ENCODE measurements at places on chromosomes 1 and 21.
A peak's percentile ranks its signal among the peaks of the same experiment; 100 is the strongest.

GRCh38 chr1:235011064-235011598, 117.5 kb downstream of the TOMM20 start:
- peak; percentile 81 for DNase-seq

DNA sequence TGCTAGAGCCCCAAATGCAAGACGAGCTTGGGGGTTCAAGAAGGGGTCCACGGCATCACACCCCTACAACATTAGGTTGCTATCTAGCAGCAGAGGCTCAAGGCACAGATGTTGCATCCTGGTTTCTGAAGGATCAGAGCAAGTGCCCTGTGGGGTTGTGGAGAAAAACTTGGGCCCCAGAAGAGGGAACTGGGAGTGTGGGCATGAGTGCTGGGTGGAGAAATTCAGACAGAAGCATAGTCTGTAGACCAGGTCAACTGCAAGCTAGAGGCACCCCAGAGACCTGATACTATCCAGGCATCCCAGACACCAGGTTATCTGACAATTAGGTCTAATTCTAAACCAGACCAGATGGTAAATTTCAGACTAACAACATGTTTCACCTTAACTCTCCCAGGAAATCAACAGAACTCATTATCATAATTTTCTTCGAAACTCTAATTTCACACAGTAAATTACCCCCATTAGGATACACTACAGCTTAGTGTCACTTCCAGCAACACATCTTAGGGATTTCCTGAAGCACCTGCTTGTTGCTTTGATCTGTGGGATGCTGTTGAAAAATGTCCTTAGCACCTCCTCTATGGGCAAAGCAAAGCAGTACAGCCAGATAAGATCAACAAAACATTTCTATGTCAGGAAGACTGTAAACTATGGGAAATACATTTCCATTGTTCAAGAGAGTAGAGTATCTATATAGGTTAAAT, 179.3 kb downstream of the VAV3 start:
- DNase-seq = no peak

DNA sequence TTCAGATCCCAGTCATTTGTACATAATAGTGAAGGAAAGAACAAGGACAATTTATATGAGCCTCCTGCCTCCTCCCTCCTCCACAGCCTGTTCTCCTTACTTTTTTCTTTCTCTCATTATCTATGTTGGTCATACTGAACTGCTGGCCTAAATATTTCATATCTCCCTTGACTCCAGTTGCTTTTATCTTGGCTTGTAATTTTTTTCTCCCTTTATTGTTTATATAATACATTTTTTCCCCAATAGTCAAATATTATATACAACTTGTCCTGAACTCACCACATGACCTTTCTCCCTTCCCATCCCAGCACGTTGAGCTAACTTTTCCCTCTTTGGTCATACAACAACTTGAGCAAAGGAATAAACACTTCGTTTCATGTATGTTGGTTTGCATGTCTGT, 752.1 kb downstream of the LTN1 start:
- no peak for DNase-seq

- no peak for DNase-seq
Measured at GRCh38 chr1:82299056-82299455, 498.3 kb downstream of the ADGRL2 start.

GRCh38 chr1:79197421-79197820, 190.9 kb upstream of the ADGRL4 start:
- DNase-seq = no peak

GRCh38 chr1:200373811-200374231, 36.0 kb downstream of the ZNF281 start:
- DNase-seq = no peak

GRCh38 chr1:31659889-31660288, 15.2 kb upstream of the PEF1 start:
- DNase-seq = no peak

GRCh38 chr1:87683196-87683956, 354.7 kb downstream of the LMO4 start:
- no peak for DNase-seq

- no peak for DNase-seq
Measured at GRCh38 chr1:29756901-29757725, 520.8 kb downstream of the PTPRU start.

- DNase-seq = no peak
Measured at GRCh38 chr1:200034262-200034557, 6.7 kb downstream of the NR5A2 start.

DNA sequence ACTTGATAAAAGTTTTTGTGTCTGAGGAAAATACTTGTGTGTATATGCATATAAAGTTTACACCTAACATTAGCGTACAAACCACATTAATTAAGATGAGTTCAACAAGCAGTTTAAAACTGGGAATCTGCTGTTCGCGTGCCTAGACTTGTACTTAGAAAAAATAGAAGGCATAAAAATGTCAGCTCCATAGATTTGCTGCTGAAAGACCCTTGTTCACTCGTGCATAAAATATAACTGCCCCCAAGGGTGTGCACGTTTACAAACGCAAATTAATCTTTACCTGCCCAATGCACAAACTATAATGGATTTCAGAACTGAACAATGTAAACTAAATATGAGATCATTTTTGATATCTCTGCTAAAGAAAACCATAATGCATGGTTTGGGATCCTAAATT, 392.3 kb upstream of the ADGRL2 start:
- DNase-seq = no peak

DNA sequence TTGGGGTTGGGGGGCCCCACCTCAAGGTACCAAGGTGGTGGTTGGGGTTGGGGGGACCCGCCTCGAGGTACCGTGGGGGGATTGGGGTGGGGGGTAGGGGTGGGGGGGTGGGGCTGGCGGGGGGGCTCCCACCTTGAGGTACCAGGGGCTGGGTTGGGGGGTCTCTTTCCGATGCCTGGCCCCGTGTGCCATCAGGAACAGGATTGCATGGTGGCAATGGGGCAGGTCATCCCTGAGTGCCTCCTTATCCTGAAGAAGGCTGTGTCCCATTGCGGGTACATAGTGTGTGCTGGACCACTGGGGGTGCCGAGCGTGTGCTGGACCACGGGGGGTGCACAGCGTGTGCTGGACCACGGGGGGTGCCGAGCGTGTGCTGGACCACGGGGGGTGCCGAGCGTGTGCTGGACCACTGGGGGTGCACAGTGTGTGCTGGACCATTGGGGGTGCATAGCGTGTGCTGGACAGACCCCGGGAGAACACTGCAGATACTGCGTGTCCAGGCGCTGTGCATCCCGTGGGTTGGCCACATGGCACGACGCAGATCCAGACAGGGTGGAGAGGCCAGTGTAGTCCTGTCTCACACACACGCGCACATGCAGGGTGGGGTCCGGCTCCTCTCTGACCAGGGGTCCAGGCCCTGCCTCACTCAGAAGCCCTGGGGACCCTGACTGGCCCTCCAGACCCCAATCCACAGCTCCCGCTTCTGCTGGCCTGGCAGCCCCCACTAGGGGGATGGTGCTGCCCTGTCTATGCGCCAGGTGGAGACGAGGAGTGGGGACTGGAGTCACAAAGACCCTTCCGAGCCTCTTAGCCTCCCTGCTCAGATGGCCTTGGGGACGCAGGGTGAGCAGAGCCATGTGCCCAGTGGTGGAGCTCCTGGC, 4.2 kb downstream of the SCNN1D start:
- no peak for DNase-seq

DNA sequence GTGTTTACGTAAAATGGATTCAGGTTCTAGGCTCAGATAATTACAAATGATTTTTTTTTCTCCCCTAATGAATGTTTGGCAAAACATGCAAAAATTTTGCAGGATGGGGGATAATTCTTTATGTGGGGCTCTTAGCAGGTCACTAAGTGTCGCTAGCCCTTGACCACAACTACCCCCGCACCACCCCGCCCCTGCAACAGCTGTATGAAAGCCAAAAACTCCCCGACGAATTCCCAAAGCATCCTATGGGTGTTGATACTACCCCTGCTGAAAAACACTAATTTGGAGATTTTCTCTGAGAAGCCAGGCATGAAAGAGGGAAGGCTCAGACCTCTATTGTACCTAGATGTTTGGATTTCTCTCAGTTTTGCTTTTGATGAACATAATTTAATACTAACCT, 243.0 kb downstream of the TRABD2B start:
- DNase-seq = no peak

GRCh38 chr1:106944721-106945120, 111.8 kb upstream of the PRMT6 start:
- no peak for DNase-seq

DNA sequence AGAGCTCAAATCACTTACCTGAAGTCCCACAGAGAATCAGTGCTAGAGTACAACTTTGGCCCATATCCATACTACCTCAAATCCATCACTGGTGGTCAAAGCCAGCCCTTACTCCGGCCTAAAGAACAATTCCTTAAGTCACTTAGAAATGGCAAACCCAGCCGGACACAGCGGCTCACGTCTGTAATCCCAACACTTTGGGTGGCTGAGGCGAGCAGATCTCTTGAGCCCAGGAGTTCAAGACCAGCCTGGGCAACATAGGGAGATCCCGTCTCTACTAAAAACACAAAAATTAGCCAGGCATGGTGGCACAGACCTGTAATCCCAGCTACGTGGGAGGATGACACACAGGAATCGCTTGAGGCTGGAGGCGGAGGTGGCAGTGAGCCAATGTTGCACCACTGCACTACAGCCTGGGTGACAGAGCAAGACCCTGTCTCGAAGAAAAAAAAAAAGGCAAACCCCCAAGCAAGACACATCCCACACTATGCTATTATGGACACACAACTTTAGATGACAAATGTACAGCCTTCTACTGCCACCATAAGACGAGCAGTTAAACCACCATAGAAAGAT, 24.0 kb downstream of the NPHP4 start:
- no peak for DNase-seq

DNA sequence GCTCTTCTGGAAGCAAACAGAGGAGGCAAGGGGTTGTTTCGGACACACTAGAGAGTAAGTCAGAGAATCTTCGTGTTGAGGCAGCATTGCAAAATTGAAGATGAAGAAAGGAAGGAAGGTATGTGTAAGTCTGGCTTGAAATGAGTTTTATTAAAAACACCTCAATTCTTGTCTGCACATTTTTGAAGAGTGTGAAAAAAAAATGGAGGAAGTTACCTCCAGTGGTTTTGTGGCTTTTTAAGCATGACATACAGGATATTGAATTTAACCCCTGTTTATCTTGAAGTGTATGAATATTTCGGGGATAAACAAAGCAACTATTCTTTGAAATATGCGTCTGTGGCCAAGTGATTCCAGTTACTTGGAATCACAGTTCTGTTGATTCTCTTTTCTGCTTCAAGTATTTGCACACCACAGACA, 203.2 kb upstream of the SGIP1 start:
- DNase-seq = no peak

DNA sequence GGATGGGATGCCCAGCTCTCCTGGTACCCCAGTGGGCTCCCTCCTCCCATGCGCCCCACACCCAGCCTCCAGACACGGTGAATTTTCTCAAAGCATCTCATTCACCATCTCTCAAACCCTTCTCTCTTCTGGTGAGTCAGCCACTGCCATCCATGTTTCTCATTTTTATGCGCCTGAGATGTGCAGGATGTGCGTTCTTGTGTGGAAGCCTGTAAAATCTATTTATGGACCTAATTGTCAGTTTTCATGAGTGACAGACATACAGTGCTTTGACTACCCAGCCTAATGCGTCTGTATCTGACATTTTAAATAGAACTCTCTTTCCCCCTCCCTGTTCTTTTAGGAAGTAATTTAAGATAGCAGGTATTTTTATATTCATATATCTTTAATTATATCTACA, 158.8 kb downstream of the DAB1 start:
- no peak for DNase-seq

DNA sequence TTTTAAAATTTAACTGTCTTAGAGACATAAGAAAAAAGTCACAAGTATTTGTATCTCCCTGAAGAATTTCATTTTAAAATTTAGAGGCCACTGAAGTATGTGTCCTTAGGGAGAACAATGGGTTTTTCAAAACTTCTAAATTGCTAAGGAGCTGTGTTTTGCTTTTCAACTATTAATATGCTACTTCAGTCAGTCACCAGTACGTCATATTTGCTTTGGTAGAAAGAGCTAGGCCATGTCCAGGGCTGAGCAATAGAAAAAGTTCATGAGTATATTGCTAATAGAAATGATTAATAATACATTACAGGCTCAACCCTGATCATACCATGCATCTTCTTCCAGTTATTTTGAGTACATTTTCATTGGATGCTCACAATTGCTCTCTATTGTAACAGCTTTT, 1.7 kb upstream of the SGIP1 start:
- DNase-seq = no peak

GRCh38 chr1:47828978-47829377, 168.2 kb downstream of the TRABD2B start:
- no peak for DNase-seq

- DNase-seq = no peak
Measured at GRCh38 chr1:171595324-171595723, 26.7 kb upstream of the MYOCOS start.

DNA sequence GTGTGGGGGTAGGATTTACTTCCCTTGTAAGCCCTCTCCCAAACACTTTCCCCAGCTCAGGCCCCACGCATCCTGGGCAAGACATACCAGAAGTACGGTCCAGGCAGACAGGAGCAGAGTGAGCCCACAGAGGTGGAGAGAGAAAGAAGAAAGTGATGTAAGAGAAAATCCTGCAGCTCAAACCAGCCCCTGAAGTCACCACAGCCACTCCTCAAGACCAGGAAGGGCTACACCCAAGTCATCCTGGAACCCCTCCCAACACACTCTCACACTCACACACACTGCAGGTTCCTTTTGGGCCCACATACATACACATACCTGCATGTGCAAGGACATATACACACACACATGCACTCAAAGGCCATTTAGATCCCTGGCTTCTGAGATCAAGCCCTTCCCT, 106.8 kb downstream of the SYT2 start:
- DNase-seq = no peak

- no peak for DNase-seq
Measured at GRCh38 chr1:201023920-201024624, 558 bp upstream of the KIF21B start.
